Transverse colon (tissue), 4 donors: ENCODE measurements at places on chromosomes 2 and 18. TPM values are rescaled to one million over a fixed set of nuclear protein-coding genes. Genes with fewer than 3 reads are reported as not detected.

ICOS gene
- 1.3 TPM for total RNA-seq

CHPF gene
- total RNA-seq, result 54.6 TPM

DSC2 gene
- 113 TPM for total RNA-seq

NEU2 gene
- total RNA-seq, result not detected

IL1R1 gene
- total RNA-seq, result 20.2 TPM

SERPINB2 gene
- not detected for total RNA-seq

UGT1A3 gene
- total RNA-seq, result 3.2 TPM

LCT gene
- total RNA-seq, result not detected

KCNE4 gene
- total RNA-seq, result 4.6 TPM

CCDC141 gene
- 1.3 TPM for total RNA-seq

ANKRD62 gene
- 0.32 TPM for total RNA-seq

RAB6C gene
- not detected for total RNA-seq

FAM117B gene
- 21.3 TPM for total RNA-seq

FAM161A gene
- total RNA-seq, result 1.2 TPM

CMPK2 gene
- 22.9 TPM for total RNA-seq

SAG gene
- not detected for total RNA-seq

CIDEA gene
- 0.68 TPM for total RNA-seq

EML6 gene
- 2.7 TPM for total RNA-seq

DNA sequence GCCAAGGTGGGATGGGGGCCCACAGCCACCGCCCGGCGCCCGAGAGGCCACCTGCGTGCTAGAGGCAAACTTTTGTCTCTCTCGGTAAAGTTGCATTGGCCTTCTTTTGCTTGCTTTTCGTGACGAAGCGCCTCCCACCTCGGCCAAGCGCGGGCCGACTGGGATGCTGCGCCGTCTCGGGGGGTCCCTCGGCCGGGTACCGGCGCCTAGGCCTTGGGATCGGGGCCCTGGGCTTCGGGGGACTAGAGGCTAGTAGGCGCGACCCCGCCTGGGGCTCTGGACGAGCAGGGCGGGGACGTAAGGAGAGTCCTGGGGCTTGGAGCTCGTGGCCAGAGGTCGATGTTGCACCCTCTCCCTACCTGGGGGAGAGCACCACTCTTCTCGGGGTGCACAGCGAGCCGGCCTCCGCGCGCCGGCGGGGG, 545 bp downstream of the GLI2 start:
- DNase-seq, result no peak

GRCh38 chr2:160227293-160227915, 27.3 kb upstream of the ITGB6 start:
- DNase-seq, result peak; percentile 14

GRCh38 chr18:75023473-75023872, 185.5 kb downstream of the PTGR3 start:
- no peak for DNase-seq

- DNase-seq, result no peak
These were observed 104.4 kb upstream of the DNMT3A start for GRCh38 chr2:25446122-25446521.

DNA sequence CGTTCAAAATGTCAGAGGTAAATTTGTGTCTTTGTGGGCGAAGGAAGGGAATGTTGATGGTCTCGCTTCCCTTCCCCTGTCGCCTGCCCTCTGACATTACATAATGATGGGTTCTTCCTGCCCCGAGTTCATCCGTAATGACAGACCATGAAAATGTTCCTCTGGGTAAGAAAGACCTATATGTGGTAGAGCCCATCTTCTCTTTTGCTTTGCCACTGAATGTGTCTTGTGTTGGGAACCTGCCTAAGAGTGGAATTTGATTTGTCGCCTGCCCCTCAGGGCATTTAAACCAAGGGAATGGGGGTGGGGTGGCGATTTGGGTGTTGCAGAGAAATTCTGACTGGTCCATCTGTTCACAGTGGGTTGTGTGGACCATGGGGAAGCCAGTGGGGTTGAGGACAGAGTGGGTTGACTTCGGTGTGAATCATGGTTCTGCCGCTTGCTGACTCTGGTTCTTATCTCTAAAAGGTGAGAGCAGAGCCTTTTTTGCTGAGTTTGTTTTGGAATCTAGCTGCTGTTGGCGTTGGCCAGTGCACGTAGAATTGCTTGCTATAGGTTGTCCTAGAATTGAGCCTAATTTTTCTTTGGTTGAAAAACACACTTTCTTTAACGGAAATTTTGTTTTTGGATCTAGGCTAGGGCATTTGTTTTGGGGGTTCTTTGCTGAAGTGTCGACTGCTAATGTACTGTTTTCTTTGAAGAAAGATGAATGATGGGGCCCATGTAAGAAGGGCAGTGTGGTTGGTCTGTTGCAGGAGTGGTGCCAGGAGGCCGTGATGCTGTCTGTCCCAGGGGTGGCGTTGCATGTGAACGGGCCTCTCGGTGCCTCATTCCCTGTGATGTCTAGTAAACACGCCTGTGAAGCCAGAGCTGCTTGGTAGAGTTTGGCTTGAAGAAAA, 1.3 kb downstream of the INPP4A start:
- no peak for DNase-seq

GRCh38 chr2:169513094-169513493, 3.6 kb downstream of the KLHL41 start:
- DNase-seq, result no peak

DNA sequence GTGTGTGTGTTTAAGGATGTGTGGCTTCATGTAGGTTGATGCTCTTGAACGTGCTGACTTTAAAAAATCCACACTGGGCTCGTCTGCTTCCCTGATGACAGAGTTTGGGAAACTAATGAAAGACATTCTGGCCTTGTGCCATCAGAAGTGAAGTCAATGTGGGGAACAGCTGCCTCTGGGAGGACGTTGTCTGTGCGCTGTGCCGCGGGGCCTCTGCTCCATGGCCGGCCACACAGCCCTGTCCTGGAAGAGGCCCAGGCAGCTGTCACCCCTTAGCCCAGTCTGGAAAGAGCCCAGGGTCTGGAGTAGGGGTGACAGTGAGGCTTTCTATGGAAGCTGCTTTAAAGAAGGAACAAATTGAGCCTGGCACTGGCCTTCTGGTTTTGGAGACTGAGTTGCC, 155.8 kb downstream of the SH3RF3 start:
- DNase-seq, result no peak

DNA sequence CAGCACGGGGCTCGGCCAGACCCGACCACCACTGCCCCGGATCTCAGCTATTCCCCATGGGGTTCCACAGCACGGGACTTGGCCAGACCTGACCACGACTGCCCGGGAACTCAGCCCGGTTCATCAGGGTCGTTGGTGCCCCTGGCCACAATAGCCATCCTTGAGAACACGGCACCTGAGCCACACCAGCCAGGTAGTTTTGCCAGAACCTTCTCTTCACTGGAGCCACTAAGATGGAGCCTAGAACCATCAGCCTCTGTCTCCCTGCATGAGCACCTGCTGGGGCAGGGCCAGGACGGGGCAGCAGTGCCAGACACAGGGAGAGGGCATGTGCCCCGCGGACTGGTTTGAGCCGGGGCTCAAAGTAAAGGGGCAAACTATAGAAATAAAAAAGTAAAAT, 11.4 kb upstream of the KCNG2 start:
- DNase-seq, result no peak

GRCh38 chr18:13138420-13139139, 80.0 kb upstream of the LDLRAD4 start:
- no peak for DNase-seq

DNA sequence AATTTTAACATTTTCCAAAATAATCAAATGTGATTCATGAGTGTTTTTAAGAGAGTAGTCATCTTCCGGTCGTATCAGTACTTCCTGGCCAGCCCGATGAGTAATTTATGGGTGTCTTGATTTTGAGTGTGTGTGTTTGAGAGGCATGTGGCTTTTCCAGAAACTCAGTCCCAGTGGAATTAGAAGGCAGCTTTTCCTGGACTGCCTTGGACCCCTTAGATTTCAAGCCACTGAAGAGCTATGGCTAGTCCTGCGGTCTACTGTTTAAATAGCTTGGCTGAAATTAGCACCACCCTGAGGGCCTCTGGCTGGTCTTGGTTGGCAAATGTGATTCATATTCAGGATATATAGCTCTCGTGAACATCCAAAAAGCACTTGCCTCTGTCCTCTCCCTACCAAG, 59.4 kb downstream of the HK2 start:
- no peak for DNase-seq

DNA sequence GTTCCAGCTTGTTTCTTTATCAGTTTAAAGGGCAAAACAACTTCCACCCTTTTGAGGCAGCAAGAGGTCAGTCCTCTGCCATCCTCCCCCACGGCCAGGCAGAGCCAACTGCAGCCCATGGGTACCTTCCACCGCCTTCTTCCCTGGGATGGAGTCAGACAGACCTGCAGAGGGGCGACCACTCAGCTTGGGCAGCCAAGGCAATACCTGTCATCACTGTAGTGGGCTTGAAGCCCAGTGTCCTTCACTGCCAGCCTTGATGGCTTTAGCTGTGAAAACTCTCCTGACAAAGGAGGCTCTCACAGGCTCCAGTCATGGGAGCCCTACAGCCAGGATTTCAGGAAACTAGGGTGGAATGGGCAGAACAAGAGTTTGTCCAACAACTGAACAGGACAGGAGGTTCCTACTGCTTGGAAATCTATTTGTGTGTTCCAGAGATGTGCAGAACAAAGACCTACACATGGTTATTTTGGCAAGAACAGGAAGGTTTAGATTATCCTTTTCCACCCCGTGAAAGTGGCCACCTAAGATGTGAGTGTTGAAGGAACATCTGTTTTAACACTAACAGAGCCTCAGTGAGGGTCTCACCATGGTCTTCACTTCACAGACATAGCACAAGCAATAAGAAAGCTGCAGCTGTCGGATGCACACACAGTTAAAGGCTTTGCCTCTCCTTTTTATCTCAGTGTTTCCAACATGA, 93.9 kb upstream of the RMDN2 start:
- DNase-seq, result no peak

GRCh38 chr18:6781796-6782195, 52.3 kb downstream of the ARHGAP28 start:
- DNase-seq, result no peak

DNA sequence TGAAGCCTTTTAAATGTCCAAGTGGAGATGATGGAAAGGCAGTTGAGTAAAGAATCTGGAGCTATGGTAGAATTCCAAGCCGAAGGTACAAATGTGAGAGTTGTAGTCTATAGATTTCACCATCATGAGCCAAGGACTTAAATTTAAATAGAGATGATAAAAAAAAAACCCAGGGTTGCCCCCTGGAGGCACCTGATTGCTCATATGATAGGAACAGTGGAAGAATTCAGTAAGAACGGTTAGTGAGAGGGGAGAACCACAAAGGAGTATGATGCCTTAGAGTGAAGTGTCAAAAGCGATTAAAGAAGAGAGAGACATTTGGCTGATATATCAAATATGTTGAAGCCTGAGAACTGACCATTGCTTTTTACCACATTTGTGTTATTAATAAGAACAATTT, 11.9 kb downstream of the NYAP2 start:
- no peak for DNase-seq

GRCh38 chr2:170139276-170139967, 38.5 kb upstream of the MYO3B start:
- no peak for DNase-seq

- no peak for DNase-seq
These were observed 182.1 kb downstream of the TWIST2 start for GRCh38 chr2:239029958-239030357.

DNA sequence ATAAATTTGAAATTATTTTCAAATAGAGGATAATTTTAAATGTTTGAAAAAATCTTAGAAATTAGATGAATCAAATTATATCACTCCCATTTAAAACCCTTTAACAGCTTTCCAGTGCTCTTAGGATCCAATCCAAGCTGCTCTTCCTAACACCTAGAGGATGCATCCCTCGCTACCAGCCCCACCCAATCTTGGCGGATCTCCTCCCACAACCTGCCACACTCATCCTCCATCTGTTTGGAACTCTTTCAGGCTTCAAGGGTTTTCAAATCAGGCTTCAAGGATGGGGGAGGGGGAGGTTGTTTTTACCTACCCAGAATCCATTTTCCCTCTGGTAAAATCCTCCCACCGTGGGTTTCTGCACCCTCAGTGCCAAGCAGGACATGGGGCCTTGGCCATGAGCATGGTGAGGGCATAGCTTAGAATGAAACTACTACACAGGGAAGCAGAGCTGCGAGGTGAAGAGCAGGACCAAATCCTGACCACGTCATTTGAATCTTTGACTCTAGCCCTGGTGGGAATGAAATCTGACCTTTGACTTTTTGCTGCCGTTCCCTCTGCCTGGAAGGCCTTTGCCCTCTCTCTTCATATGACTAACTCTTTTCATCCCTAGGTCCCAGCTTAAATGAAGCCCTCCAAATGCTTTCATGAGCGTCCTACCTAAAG, 113.0 kb upstream of the MAPRE2 start:
- DNase-seq, result no peak
